HuH-7.5 (cell line): ENCODE measurements at places on chromosomes 2 and 18.

DNA sequence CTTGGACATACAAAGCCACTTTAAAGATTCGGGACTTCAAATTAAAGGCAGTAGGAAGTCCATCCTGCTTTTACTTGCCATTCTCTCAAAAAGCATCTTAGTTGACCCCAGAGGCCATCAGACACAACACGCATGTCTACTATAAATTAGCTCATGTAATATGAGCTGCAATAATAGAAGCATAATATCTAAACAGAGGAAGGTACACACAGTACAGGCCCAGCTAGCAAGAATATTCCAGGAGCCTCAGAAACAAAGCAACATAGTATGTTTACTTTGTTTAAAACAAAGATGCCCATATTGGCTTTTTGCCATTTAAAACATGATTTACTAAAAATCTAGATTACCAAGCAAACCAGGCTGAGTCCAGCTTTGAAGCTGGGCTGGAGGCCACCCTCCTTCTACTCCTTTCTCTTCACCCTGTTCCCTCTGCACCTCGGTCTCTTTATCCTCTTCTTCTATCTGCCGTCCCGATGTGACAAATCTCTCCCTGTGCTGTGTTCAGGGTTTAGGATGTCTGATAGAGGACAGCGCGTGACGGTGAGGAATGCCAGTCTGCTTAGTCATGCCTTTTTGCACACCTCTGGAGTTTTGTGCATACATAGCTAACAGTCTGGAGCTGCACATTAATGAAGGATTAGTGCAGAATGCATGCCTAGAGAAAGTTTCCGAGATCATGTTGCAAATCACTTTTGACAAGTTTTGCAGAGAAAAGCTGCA is 28.2 kb downstream of the DTNA start:
- peak; percentile 18 for DNase-seq

GRCh38 chr2:30404319-30405259 is 42.5 kb upstream of the LCLAT1 start:
- DNase-seq: no peak

DNA sequence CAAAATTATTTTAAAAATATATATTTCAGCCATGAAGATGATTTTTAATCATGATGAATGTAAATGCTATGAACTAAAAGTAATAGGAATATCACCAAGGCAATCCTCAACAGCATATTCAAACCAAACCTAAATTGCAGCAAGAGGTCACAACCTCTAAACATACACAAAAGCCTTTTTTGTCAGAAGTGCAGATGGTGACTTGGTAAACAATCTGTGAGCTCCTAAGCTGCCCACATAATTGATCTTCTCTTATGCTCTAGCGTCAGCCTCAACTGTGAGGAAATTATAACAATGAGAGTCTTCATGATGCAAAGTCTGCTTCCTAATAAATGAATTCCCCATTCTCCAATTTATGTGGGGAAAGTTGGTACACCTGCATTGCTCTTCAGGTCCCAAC is 113.2 kb downstream of the TSN start:
- no peak for DNase-seq

DNA sequence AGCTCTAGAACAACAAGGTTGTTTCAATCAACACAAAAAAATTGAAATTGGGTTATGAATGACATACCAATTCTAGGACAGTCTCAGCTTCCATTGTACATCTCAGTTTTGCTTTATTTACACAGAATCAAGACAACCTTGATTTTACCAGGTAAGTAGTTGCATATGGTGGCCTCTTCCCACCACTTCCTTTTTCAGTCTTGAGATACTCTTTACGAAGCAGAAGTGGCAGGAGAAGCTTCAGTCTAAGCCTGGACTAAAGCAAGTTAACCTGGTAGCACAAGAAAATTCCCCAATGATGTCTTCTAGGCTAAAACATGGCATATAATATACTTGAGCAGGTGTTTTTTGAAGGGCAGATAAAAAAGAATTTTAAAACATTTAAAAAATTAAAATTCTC is 10.7 kb upstream of the FAM136A start:
- no peak for DNase-seq

GRCh38 chr2:68426446-68426845 is 40.6 kb downstream of the FBXO48 start:
- no peak for DNase-seq

DNA sequence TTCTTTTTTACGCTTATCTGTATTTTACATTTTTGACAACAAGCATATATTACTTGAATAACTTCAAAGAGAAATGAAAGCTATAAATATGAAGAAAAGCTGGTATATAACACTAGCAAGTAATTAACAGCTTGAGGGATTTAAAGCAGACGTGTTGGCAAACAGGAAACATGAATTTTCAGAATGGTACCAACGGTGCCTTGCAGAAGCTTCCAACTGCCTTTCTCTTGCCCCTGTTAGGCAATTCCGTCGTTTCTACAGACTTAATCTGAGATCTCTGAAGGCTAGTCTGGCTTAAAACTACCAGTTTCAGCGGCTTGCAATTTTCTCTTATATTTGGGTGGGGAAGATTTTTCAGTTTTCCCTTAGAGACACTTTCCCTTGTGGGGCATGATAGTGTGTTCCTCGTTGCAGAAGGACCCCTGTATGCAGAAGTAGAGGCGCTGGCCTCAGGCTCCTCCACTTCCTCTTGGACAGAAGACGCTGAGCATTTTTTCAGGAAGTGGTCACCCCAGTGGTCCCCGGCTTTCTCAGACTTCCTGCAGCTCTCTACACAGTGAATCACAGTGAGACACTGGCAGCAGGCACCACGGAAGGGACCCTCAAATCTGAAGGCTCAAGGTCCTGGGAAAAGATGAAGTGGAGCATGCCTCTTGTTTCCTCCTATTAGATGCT is 56.2 kb upstream of the SLC16A14 start:
- DNase-seq: no peak

DNA sequence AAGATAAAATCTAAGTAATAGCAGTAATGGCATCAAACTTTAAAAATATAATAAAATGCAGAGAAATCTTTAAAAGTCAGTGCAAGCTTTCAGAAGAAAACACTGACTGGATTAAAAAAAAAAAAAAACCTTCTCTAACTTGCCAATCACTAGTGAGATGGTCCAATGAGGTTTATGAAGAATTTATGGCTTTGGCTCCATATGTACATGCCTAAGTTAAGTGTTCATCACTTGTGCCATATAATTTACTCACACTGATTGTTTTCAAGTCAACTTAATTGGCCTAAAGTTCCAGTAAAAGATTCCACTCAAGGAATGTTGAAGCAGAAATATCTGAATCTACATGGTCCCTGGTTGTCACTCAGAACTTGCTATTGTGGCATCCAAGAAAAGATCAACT is 40.7 kb upstream of the RAB27B start:
- DNase-seq: no peak

GRCh38 chr2:69604026-69604678 is 39.4 kb downstream of the AAK1 start:
- no peak for DNase-seq

DNA sequence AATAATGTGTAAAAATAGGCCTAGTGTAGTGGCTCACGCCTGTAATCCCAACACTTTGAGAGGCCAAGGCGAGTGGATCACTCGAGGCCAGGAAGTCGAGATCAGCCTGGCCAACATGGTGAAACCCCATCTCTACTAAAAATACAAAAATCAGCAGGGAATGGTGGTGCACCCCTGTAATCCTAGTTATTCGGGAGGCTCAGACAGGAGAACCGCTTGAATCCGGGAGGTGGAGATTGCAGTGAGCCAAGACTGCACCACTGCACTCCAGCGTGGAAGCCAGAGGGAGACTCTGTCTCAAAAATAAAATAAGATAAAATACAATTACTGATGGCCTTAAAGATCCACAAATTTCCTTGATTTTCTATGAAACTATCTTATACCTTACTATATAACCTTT is 3.8 kb downstream of the ATF2 start:
- no peak for DNase-seq

DNA sequence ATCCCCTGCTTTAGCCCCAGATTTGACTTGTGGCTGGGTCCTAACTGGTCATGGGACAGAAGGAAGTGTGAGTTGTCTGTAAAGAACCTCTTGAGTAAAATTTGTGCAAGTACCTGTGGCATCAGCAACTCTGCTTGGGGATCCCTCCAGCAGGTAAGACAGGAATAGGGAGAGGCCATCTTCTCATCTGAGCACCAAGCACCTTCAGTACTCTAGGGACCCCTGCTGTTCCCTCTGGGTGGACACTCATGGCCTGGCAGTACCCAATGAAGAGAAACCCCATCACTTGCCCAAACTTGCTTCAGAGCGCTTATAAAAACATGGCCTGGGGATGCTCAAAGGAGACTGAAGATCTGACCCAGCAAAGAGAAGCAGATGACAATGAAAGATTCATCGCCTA is 297.8 kb downstream of the SP3 start:
- DNase-seq: no peak

DNA sequence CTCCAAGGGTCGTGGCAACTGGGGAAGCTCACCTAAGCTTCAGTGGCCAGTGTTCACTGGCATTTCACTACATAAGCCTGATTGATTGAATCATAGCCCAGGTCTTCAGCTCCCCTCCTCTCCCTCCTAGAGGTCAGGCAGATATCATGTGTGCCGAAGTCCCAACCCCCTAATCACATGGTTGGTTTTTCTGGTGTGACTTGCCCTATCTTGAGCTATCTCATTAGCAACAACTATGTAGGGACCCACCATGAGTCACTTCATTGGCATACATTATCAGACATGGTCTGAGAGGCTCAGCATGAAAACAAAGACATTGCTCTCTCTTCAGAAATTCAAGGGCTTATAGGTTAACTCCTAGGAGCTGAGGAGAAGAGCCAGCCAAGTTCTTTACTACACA is 76.8 kb downstream of the LYPD1 start:
- DNase-seq: no peak

- DNase-seq: no peak
Measured at GRCh38 chr2:51153236-51153635, 121.3 kb upstream of the NRXN1 start.

DNA sequence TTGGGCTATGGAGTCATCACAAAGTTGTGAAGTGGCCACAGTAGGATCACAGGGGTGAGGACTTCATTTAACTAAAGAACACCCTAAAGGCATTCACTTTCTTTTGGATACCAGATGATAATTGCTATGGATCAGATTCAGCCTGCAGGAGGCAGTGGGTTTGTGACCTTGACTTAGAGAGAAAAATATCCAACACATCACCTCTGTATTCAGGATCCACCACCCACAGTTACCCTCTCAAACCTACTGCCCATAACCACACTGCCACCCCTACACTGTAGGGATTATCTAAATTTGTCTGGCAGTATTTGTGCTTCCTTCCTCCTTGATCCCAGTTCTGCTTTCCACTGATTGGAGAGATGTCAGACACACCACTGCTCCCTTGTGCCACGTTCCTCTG is 269.4 kb downstream of the MYCN start:
- no peak for DNase-seq

DNA sequence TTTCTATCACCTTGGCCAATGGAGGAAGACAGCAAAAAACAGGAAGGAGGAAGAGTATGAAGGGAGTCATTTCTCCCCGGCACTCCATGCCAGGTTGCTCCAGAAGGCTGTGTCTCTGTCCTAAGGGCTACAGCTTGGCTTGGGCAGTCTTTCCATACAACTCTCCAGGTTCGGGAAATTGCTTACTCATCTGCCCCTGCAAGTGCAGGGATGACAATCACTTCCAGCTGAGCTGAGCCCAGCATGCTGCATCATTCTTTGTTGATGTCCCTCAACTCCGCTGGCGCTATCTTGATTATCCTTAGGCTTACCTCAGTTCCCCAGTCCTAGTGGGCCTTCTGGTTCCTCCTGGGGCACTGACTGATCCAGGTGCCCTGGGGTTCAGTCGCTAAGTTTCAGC is 86.9 kb upstream of the COPS8 start:
- no peak for DNase-seq

GRCh38 chr2:81396417-81397019 is 1092.0 kb upstream of the LRRTM1 start:
- no peak for DNase-seq
